ENCODE measurements at places on chromosomes 3 and 15. TPM values are rescaled to one million over a fixed set of nuclear protein-coding genes. Genes with fewer than 3 reads are reported as not detected.

The IL5RA gene
- total RNA-seq, result not detected

DNA sequence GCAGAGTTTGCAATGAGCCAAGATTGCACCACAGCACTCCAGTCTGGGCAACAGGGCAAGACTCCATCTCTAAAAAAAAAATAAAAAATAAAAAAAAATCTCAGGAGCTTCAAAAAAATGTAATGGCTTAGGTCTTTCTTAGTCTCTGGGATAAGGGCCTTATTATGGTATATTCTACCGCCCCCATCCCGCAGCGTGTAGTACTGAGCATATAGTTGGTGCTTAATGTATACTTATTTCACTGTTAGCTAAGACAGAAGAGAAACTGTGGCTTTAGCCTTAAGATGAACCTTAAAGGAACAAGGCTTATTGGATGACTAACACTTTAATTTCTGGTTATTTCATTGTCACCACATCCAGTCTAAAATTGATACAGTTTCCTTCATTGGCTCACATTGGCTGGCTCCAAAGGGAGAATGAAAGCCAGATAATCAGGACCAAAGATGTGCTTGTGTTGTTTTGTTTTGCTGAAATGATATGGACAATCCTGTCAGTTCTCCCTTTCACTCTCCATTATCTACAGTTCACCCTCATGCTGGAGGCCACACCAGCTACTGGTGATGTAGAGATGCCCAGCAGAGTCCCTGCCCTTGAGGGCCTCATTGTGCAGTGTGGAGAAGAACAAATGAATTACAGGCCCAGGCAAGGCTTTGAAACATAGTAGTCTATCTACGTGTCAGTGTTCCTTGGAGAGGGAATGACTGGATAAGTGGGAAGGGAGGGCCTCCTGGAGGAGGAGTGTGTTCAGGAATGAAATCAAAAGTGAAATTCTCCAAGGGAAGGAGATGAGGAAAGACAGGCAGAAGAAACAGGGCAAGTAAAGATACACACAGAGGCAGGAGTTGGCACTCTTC is 17.4 kb upstream of the RAF1 start:
- no peak overlapping the region for H3K27ac ChIP-seq
- no peak overlapping the region for H3K4me3 ChIP-seq
- DNase-seq, result no peak

The ECE2 gene
- not detected for total RNA-seq

GRCh38 chr3:160038862-160039562 is 50.4 kb downstream of the IL12A start:
- no peaks in the 10 kb centered on the region for H3K36me3 ChIP-seq
- no peak for DNase-seq
- no peak overlapping the region for H3K27ac ChIP-seq

DNA sequence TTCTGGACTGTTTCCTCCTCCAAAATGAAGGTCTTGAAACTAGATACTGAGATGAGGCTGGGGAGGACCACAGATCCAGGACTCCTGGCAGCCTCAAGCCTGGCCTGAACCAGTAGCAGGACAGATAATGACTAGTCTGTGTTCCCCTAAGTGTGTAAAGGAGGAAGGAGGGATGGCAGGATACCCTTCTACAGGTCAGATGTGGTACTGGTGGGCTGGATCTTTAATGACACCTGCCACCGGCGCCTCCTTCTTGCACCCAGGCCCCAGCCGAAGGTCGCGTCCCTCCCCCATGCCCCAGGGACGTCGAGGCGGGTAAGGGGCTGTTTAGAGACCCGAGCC is 556 bp downstream of the USP19 start:
- DNase-seq, result peak; percentile 16
- H3K4me1 ChIP-seq, result peaks cover 41% of the 10 kb centered on the region
- H3K36me3 ChIP-seq, result peaks cover 45% of the 10 kb centered on the region
- peak overlapping the region; percentile 87 for H3K4me3 ChIP-seq

- no peaks in the 10 kb centered on the region for H3K4me1 ChIP-seq
- DNase-seq, result no peak
- H3K36me3 ChIP-seq, result no peaks in the 10 kb centered on the region
Measured at GRCh38 chr3:97778152-97778551, 13.6 kb downstream of the ARL6 start.

- no peak overlapping the region for H3K27ac ChIP-seq
- no peak for DNase-seq
- H3K27me3 ChIP-seq, result no peaks in the 10 kb centered on the region
- peaks cover 49% of the 10 kb centered on the region for H3K36me3 ChIP-seq
- no peaks in the 10 kb centered on the region for H3K4me1 ChIP-seq
- H3K4me3 ChIP-seq, result no peak overlapping the region
Measured at GRCh38 chr3:182829761-182830405, 36.6 kb downstream of the ATP11B start.

DNA sequence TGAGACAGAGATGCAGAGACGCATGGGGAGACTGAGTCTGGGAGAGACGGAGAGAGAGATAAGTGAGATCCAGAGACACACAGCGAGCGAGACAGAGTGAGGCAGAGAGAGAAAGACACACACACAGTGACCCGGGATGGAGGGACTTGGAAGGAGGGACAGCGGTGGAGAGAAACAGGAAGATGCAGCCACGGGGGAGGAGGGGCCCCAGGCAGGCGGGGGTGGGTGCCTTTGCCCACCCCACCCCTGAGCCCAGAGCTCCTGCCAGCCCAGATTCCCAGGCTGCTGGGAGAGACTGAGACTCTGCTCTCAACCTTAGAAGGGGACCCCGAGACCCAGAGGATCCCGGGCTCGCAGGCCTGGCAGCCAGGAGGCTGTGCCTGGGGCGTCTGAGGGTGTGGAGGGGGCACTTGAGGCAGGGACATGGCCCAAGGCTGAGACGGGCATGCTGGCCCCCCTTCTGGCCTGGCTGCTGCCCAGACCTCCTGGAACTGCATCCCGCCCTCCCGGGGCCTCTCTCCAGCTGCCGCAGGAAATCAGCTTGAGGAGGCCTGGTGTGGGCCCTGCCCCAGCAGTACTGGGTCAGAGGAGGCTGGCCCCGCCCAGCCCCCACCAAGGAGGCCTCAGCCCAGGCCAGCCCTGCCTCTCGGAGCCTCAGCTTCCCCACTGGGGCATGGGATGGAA is 18.1 kb downstream of the H1-8 start:
- DNase-seq, result no peak
- peaks cover 29% of the 10 kb centered on the region for H3K36me3 ChIP-seq
- no peak overlapping the region for H3K27ac ChIP-seq

Data from K562 (cell line).